D341Med (cell line): ENCODE measurements at places on chromosomes 6 and 20.
A peak's percentile ranks its signal among the peaks of the same experiment; 100 is the strongest.

DNA sequence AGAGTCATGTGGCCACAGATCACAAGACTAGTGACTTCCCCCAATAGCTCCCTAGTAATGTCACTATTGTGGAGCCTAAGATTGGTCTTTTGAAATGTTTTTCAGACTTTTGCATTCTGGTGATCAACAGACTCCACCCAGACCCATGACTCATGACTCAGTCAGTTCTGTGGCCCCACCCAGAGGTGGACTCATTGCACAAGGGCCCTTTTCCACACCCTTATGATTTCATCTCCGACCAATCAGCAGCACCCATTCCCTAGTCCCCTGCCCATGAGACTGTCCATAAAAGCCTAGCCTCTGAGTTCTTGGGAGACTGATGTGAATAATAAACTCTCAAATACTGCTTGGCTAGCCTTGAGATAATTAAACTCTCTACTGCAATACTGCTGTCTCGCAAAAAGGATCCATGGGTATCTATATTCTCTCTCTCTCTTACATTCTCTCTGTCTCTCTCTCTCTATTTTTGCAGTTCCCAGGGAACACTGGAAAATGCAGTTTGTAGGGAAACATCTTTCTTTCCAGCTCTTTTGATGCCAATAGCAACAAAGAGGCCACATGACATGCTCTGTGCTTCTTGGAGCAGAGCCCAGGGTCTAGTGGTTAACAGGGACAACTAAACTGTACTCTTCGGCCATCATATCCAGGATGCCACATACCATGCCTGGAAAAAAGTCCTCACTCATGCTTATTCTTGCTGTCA, 71.3 kb upstream of the IYD start:
- DNase-seq: no peak

DNA sequence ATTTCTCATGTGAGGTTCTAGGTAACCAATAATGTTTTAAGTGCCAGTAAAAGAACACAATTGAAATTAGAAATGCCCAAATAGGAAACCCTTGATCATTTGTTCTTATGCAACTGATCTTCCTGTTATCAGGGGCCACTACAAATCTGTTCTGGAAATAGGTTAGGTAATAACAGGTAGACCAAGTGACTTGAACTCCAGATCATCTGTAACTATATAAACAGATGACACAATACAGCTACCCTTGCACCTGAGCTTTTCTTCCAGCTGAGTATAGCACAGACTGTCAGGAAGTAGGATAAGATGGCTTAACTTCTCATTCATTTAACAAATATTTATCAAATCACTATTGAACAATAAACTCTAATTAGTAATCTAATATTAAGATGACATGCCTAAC, 52.5 kb downstream of the MAN1A1 start:
- DNase-seq: no peak

DNA sequence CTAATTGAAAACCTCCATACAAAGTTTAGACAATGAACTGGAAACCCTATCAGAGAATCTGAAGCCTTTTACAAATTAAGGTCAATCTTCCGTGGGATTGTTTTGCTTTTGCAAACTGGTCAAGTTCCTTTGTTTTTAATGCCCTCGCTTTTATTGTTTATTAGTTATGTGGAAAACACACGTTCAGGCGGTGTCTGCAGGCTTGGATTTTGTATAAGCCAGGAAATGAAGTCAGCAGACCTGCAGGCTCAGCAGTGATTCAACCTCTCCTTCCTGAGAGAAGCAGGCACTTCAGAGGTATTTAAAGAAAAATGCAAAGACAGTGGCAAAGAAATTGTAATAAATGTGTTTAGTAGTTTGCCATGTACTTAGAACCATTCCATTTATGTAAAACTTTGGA, 103.4 kb upstream of the PDE10A start:
- DNase-seq: no peak

DNA sequence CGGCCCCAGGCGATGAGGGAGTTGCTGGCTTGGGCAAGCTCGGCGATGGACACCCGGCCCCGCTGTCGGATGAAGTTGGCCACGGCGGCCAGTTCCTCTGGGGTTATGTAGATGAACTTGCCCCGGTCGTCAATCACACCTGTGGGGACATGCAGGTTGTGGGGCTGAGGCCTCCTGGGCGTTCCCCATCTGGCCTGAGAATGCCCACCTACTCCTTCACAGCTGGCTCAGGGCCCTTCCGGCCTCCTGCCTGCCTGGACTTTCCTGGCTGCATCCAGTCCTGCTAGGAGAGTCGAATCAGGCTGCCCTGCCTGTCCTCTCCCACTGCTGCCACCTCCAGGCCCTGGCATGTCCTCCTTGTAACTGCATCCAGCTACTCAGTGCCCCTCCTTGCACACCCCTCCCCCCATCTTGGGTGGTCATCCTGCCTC, 13.8 kb downstream of the DDRGK1 start:
- DNase-seq: peak; percentile 34

DNA sequence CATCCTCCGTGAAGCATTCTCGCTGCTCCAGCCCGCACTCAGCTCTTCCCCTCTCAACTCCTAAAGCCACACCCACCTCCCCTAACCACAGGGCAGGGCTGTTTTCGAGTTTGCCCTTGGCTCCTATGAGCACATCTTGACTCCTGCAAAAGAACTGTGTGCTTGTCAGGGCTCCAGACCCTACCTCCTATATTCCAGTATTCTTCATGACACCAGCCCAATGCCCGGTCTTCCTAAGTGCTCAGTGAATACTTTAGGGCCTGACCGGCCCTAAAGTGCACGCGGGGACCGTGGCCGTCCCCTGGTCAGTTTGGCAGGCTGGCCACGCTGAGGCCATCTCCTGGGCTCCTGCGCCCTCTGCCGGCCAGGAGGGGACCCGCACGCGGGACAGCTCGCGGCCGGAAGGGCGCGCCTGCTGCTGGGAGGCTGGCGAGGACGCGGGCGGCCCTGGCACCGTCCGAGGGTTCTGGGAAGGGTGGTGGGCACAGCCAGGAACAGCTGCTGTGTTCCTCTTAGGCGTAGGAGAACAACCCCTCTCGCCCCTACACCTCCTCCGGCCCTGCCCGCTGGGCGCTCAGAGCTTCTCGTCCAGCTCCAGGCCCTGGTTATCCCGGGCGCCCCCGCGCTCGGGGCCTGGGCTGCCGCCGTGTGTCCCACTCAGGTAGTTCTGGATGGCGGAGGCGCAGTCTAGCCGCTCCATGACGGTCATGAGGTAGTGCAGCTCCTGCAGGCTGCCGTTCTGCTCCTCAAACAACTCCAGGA, 11.0 kb downstream of the UNC5CL start:
- DNase-seq: peak; percentile 92

DNA sequence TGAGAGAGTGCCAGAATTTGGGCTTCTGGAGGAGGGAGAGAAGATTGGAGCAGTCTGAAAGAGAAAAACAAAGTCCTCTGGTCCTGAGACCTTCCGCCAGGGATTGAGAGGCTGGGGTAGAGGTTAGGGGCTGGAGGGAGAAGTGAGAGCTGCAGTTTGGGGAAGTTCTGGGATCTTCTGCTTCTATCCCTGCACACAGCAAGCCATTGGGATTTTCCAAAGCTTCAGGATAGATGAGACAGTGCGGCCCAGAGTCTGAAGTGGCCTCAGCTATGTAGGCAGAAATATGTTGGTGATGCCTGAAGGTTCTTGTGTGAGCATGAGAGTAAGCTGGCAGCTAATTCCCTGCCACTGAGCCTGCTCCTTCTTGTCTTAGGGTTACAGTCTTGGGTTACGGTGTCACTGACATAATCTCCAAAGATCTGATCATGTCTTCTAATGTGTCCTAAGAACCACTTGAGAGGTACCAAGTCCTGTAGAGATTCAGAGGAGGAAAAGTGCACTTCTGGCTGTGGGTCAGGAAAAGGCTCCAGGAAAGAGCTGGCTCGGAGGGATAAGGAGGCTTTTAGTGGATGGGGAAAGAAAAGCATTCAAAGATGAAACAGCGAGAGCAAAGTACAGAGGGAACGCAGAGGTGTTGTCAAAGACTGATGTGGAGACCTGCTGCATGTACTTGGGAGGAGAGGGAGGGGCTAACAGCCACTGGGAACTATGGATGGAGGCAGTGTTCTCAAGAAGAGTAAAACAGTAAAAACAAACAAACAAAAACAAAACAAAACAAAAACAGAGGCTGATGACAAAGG, 131.1 kb upstream of the MYLIP start:
- no peak for DNase-seq

GRCh38 chr6:45653117-45653883, 275.6 kb upstream of the SUPT3H start:
- DNase-seq: no peak

DNA sequence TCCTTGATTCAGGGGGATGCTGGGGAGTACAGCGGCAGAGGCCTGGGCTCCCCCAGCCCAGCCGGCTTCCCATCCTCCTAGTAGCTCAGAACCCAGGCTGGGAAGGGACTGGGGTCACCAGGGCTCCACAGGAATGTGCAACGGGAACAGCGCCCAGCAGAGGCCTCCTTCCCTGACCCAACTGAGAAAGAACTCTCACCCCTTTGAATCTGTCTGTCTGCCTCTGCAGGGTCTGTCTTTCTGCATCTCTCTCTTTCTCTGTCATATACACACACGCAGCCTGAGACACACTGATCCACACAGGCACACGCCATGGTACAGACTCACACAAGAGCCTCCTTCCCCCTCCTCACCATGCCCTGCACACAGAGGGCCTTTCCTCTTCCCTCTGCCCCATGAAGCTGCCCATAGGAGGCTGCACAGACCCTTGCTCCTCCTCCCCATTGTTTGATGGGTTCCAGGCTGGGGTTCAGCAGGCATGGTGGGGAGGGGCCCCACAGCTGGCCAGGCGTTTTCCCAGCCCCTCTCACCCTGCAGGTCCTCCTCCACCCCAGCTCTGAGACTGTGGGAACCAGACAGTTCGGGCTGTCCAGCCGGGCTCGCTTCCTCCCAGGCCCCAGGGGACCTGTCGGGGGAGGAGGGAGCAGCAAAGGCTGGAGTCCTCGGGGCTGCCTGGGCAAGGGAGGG, 2.8 kb downstream of the FOXS1 start:
- DNase-seq: no peak

DNA sequence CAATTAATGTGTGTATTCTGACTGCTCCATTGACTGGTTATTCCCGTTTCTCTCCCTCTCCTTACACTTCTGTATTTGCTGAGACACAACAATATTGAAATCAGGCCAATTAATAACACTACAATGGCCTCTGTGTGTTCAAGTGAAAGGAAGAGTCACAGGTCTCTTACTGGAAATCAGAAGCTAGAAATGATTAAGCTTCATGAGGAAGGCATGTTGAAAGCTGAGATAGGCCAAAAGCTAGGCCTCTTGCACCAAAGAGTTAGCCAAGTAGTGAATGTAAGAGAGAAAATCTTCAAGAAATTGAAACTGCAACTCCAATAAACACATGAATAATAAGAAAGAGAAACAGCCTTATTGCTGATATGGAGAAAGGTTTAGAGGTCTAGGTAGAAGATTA, 489.5 kb upstream of the CITED2 start:
- DNase-seq: no peak

- DNase-seq: no peak
Observed at GRCh38 chr20:14232650-14233049, 104.8 kb downstream of the FLRT3 start.

DNA sequence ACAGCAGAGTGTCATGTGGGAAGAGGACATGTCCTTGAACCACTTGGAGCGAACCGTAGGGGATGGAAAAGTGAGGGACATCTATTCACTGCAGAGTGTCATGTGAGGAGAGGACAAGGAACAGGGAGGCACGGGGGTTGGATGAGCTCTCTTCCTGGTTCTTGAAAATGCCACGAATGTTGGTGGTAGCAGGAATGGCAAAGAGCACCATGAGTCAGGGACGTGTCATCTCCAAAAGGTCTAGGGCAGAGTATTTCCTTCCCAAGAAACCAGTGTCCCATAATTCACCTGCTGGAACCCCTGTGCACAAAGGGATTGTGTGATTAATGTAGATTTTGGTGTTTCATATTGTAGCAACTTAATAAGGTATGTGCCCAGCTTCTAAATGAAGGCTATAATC, 136.8 kb downstream of the BFSP1 start:
- DNase-seq: no peak

DNA sequence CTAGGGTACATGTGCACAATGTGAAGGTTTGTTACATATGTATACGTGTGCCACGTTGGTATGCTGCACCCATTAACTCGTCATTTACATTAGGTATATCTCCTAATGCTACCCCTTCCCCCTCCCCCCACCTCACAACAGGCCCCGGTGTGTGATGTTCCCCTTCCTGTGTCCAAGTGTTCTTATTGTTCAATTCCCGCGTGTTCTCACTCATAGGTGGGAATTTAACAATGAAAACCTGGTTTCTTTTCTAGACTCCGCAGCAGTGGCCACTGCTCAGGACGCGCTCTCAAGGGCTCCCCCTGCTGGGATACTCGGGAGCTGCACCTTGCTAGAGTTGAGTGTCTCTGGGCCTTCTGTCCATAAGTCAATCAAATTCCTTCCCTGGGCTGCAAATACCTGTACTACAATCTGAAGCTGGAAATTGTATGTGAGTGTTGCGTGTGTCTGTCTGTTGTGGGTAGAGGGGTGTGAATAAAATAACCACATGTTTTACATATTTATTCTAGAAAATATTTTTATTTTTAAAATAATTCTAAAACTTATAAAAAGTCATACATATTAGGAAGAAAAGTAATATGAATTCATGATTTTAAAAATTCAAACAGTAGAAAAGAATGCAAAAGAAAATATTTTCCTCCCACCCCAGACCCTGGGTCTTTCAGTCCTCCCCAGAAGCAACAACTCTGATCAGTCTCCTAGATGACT, 8.2 kb upstream of the CEP250 start:
- peak; percentile 85 for DNase-seq

DNA sequence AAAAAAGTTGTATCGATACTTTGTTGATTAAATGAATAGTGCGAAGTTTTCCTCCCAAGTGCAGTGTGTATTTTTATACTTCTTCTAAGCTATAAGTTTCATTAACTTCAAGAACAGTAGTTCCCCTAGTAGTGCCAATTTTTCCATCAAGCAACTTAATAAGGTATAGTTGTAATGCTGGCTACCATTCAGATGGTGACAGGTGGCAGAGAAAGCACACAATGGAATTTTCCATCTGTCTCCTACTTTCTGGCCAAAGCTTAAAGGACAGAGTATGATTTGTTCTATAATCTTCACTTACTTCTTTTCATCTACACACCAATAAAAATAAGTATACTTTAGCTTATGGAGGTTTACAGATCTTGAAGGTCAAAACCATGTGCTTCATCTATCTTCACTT, 431.1 kb downstream of the NKAIN2 start:
- DNase-seq: no peak

DNA sequence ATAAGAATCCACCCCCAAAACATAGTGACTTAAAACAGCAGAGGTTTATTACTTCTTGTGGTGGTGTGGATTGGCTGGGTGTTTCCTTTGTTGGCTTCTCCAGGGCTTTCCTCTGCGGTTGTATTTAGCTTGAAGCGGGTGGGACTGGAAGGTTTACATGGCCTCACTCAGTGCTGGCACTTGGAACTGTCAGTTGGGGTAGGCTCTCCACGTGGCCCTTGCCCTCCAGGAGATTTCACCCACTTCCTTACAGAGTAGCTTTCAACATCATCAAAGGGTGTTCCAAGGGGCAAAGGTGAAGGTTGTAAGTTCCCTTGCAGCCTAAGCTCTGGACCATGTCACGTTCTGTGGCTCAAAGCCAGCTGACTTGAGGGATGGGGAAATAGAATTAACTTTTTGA, 32.5 kb upstream of the NKX2-2 start:
- no peak for DNase-seq
